Stimulated activated CD4-positive, alpha-beta T cell treated with anti-CD3 and anti-CD28 coated beads, Interleukin-1b, Interleukin-23, amount 100 ng/mL, for 1 hour (primary cell): ENCODE measurements at places on chromosomes 5 and 9.
A peak's percentile ranks its signal among the peaks of the same experiment; 100 is the strongest.

GRCh38 chr5:39780347-39780746, 355.6 kb upstream of the DAB2 start:
- no peak for DNase-seq

- no peak for DNase-seq
These were observed 448.8 kb downstream of the TLE4 start for GRCh38 chr9:80020530-80020929.

DNA sequence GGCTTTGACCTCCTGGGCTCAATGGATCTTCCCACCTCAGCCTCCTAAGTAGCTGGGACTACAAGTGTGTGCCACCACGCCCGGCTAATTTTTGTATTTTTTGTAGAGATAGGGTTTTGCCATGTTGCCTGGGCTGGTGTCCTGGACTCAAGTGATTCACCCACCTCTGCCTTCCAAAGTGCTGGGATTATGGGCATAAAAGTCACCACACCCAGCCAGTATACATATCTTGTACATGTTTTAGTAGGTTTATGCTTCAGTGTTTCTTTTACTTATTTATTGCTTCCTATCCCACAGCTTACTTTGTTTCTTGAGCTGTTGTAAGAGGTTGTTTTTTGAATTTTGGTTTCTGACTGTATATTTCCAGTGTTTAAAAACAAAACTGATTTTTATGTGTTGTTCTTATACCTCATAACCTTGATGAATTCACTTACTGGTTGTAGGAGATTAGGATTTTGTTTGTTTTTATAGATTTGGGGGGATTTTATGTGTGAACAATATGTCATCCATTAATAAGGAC, 12.9 kb downstream of the FBXW5 start:
- DNase-seq = no peak

- no peak for DNase-seq
These were observed 82.2 kb upstream of the C9orf72 start for GRCh38 chr9:27655441-27655840.

DNA sequence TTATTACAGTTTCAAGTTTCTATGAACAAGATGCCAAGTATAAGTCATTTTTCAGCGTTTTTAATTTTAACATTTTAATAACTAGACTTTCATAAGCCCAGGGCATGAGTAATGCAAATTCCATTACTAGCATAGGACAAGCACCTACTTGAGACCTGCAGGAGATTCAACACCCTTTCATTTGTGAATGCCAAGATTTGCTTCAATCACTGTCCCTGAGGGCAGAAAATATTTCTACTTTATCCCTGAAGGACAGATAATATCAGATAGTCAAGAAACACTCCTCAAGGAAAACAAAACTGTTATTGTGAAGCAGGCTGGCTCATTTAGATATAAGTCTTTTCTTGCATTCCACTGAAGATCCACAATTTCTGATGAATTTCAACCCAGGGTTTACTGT, 27.7 kb upstream of the ZNF622 start:
- DNase-seq = no peak

DNA sequence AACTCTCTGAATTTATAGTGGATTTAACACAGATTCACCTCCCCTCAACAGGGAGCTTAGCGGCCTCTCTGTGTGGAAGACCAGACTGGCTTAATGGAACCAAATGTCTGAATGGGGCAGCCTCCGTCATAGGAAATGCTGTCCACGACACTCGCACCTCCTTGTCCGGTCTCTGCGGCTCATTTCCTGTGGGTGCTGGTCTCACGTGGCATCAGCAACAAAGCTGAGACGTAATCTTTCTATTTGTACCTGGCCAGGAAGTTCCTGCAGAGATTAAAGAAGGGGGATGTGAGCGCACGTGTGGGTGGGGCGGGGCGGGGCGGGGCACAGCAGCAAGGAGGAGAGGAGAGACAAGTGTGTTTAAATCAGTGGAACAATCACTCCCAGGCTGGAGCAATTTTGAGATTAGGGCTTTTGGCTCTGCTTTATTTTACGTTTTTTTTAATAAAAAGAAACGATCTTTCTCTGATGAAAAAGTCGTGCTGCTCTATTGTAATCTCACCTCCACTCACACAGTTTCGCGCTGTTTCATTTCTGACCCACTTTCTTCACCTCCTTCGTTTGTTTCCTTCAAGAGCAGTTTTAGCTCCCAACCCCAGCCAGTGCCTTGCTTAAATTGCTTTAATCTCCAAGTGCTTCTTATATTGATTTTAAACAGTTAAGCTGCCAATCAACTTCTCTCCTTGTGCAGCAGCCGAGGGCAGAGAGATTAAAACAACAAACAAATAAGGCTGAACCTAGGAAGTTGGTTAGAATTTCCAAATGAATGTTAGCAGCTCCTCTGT, 132.2 kb upstream of the ASTN2 start:
- no peak for DNase-seq

GRCh38 chr5:139148306-139148705, 49.9 kb downstream of the SIL1 start:
- no peak for DNase-seq

GRCh38 chr5:109703166-109703565, 13.4 kb downstream of the MAN2A1 start:
- no peak for DNase-seq

GRCh38 chr5:31463351-31463750, 68.5 kb downstream of the DROSHA start:
- DNase-seq = no peak

- no peak for DNase-seq
These were observed 34.0 kb downstream of the NDST1 start for GRCh38 chr5:150541895-150542294.

DNA sequence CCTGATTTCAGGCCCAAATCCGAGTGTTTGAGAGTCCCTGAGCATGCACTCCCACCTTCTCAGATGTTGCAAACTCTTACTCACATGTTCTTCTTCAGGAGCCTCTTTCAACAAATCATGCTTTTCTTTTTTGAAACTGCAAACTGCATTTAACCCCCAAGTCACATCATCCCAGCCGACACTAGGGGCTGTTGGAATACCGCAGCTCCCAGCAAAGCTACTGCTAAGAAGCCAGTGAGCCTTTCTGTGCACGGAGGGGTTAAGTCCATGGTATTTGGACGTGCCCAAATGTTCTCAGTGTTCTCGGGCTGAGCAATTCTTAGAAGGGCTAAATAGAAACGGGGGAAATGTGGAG, 282.9 kb downstream of the NFIB start:
- no peak for DNase-seq

GRCh38 chr5:50929174-50929573, 262.7 kb downstream of the PARP8 start:
- DNase-seq = no peak

DNA sequence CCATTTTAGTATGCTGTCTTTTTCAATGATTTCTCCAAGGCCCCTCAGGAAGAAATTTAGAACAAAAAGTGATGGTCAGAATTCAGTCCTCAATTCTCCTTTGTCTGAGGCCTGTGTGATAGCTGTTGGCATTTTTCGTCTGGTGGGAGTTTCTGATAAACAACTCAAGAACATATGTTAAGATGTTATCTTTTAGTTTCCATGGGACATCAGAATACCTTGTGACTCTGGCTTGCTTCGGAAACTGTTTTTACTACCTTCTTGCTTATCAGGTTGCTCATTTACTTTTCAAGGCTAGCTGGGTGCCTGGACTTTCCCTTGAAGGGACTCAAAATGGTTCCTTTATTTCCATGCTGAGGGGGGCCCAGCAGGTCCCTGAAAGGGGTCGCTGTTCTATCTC, 97.2 kb downstream of the INVS start:
- DNase-seq = no peak

DNA sequence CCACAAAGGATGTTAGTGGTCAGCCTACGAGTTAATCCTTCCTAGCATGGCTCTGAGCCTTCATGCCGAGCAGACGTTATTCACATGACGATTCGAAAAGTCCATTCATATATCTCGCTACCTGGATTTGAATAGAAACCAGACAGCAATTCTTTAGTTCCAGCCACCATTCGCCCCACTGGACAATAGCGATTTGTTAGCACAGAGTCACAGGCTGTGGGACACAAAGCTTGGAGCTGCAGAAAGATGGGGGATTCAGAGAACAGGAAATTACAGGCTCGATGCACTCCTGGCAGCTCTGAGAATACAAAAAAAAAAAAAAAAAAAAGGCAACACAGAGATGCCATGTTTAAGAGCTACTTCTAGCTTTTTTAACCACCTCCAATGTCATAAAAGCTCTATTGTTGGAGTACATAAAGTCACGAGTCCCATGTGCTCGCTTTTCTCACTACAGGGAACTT, 110.7 kb downstream of the NR6A1 start:
- DNase-seq = no peak

DNA sequence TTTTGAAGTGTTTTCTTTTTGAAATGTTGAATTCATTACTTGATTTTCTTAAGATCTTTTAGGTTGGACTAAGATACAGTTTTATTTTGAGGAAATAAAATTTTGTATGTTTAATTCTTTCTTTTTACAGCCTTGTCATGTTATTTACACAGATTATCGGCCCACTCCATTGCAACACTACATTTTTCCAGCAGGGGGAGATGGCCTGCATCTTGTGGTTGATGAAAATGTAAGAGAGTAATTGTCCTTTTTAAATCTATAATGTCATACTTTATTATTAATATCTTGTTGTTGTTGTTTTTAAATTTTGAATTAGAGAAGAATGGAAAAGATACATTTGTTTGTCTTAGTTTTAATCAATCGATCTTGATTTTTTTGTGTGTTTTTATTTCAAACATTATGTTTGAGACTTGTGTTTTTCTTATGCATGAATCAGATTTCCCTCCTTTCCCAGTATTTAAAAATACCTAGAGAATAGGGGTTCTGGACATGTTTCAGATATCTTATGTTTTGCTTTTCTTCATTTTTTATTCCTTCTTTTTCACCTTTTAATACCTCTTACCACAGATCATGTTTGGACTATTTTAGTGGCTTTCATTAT, 36.7 kb downstream of the MTREX start:
- DNase-seq = peak; percentile 18

- no peak for DNase-seq
These were observed 10.0 kb downstream of the MEF2C start for GRCh38 chr5:88872971-88873370.

- DNase-seq = no peak
These were observed 32.9 kb upstream of the KCNIP1 start for GRCh38 chr5:170470808-170471404.

DNA sequence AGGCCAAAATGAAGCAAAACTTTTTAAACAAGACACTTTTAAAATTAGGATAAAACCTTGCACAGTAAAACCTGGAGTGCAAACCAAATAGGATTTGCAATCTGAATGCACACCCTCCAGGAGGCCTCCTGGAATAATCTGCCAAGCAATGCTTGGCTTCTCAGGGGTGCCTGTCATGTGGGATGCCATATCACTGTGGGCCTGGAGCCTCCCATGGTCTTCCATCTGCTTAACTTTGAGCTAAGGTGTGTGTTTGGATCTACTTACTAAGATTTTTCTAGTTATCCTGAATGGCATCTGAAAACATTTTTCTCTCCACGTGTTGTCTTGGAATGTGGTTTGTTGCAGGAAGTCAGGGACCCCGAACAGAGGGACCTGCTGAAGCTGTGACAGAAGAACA, 52.1 kb downstream of the RGS7BP start:
- no peak for DNase-seq

- no peak for DNase-seq
These were observed 158.3 kb upstream of the PITX1 start for GRCh38 chr5:135192351-135192750.

GRCh38 chr9:2496934-2497333, 124.7 kb upstream of the VLDLR start:
- DNase-seq = no peak

DNA sequence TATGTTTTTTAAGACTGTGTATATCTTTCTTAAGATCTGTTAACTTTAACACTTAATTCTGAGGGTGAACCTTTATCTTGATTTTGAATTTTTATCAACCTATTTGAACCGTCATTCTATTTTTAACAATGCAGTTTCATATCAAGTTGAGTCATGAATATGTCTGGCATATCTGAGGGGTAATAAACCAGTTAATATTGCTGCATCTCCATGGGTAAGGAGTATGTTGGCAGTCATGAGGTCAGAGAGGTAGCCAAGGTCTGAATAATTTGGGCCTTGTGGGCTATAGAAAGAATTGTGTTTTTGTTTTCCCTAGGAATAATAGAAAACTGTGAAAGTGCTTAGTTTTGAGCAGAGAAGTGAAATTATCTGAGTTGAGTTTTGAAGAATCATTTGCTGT, 419.0 kb downstream of the PLK2 start:
- no peak for DNase-seq

DNA sequence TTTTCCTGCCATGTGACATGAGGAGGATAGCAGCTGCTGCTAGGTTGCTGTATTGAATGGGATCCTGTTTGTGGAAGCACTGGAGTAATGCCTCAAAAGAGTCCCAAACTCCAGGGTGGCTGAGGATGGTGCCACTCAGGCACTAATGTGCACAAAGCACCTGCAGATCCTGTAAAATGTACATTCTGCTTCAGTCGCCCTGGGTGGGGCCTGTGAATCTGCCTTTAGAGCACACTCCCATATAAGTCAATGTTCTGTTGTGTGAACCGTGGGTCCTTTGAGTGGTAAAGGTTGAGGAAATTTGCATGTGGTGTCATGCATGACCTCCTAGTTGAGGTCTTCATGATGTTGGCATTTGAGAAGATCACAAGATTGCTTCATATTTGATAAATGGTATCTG, 31.6 kb upstream of the ANKRD18A start:
- DNase-seq = no peak

DNA sequence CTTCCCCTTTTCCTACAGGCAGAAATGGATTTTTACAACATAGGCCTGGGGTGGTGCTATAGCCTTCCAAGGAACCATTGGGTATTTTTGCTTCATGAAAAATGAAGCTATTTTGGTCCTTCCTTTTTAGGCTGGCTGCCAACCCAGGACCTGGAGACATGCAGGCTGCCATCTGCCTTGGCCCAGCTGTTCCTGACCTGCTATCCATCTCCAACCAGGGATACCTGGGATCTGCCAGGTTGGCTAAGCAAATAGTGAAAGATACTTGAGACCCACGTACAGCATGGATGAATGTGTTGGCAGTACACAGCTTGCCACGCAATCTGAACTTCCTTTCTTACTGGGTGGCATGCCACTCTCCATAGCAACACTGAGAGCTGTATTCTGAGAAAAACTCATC, 31.1 kb downstream of the MRPS27 start:
- DNase-seq = no peak

DNA sequence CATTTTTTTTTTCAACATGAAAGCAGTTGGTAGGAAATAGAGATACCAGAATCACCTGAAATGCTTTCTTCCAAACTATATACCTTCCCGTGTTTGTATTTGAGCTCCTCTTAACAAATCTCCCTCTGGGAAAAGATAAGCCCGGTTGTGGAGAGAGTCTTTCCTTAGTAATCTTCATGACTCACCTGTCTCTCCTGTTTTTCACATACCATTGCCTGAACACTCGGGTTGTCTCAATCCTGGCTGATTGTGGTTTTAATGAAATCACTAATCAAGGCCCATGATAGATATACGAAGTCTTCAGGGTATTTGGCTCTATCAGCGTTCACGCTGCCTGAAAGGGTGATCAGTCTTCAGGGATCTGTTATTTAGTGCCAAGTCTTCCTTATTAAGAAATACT, 136.7 kb downstream of the MAN2A1 start:
- no peak for DNase-seq
